ENCODE measurements at places on chromosomes 13 and 19.

GRCh38 chr19:3670796-3671679 lies 29.2 kb downstream of the PIP5K1C start:
- peak; percentile 76 for DNase-seq

GRCh38 chr13:108326309-108326708 lies 56.8 kb downstream of the TNFSF13B start:
- no peak for DNase-seq

- no peak for DNase-seq
Observed at GRCh38 chr19:3658870-3659745, 32.5 kb upstream of the CACTIN start.

- DNase-seq: no peak
Observed at GRCh38 chr13:105127732-105128131, 1407.7 kb downstream of the EFNB2 start.

DNA sequence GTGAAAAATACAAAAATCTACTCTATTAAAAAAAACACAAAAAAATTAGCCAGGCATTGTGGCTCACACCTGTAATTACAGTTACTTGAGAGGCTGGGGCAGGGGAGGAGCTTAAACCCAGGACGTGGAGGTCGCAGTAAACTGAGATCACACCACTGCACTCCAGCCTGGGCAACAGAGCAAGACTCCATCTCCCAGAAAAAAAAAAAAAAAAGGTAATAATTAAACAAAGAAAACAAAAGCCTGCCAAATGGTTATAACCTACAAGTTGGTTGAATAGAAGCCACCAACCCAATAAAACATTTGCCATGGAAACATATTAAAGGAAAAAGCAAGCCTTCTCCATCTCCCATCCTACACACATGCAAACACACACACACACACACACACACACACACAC lies 255.2 kb downstream of the ITGBL1 start:
- DNase-seq: no peak

GRCh38 chr19:58021541-58022282 lies 12.1 kb upstream of the ZSCAN1 start:
- peak; percentile 73 for DNase-seq

GRCh38 chr13:44268980-44269379 lies 104.6 kb upstream of the SERP2 start:
- no peak for DNase-seq

- no peak for DNase-seq
Observed at GRCh38 chr13:95204231-95204765, 97.0 kb downstream of the ABCC4 start.

DNA sequence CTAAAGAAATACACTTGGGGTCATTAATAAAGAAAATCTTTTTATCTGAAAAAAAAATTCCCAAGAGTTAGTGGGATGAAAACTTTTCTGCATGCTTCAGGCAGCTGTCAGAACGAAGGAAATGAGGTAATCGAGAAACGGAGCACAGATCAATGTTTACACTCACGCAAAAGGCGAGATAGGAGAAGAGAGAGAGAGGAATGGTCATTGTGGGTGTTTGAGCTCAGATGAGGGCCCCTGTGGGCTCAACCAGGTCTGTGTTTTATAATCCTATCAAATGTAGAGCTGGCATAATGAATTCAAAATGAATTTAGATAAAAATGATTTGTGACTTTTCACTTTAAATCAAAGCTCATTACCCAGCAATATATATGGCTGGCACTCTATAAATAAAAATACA lies 6.3 kb upstream of the RXFP2 start:
- DNase-seq: no peak

- DNase-seq: no peak
Observed at GRCh38 chr13:94548382-94548781, 47.6 kb downstream of the TGDS start.

Measured in hindlimb muscle (tissue), 1 donor.